ENCODE measurements at places on chromosomes 7 and 10. TPM values are rescaled to one million over a fixed set of nuclear protein-coding genes. Genes with fewer than 3 reads are reported as not detected.

The TEX36 gene
- not detected for total RNA-seq

The GIMAP6 gene
- total RNA-seq: 20.9 TPM

The HOGA1 gene
- total RNA-seq: 7.3 TPM

The FKBP6 gene
- total RNA-seq: not detected

The KCNMA1 gene
- 34.3 TPM for total RNA-seq

The CTAGE6 gene
- 0.72 TPM for total RNA-seq

The TFEC gene
- total RNA-seq: 1.5 TPM

The AOAH gene
- 3.4 TPM for total RNA-seq

The EPO gene
- not detected for total RNA-seq

The DNAH11 gene
- 1.8 TPM for total RNA-seq

The UBE3C gene
- 90.0 TPM for total RNA-seq

The SRGN gene
- total RNA-seq: 49.6 TPM

The SFRP4 gene
- 49.5 TPM for total RNA-seq

The MIOS gene
- 84.6 TPM for total RNA-seq

The NANOS1 gene
- 4.6 TPM for total RNA-seq

The TAS2R4 gene
- total RNA-seq: 2.4 TPM

The PPP1R17 gene
- not detected for total RNA-seq

The IFIT2 gene
- total RNA-seq: 9.5 TPM

The GRID2IP gene
- 0.31 TPM for total RNA-seq

The VKORC1L1 gene
- total RNA-seq: 25.7 TPM

The MMD2 gene
- not detected for total RNA-seq

The FAM25A gene
- total RNA-seq: 25.8 TPM

The HOXA10 gene
- not detected for total RNA-seq

The AKR1C4 gene
- not detected for total RNA-seq

The CNTNAP2 gene
- total RNA-seq: 1.9 TPM

The CHAT gene
- total RNA-seq: not detected

The GLI3 gene
- total RNA-seq: 24.1 TPM

The JMJD1C gene
- 187 TPM for total RNA-seq

The PHYHIPL gene
- total RNA-seq: 0.31 TPM

The PON2 gene
- 110 TPM for total RNA-seq

The LRGUK gene
- total RNA-seq: 1.6 TPM

The NUTM2B gene
- 0.10 TPM for total RNA-seq

The LFNG gene
- 26.0 TPM for total RNA-seq

The AKR1E2 gene
- 25.3 TPM for total RNA-seq

The CYP2C9 gene
- total RNA-seq: 12.3 TPM

The MALRD1 gene
- 6.4 TPM for total RNA-seq

The FAM25C gene
- total RNA-seq: not detected

The SSBP1 gene
- 111 TPM for total RNA-seq

The ASIC3 gene
- 0.51 TPM for total RNA-seq

The IL2RA gene
- not detected for total RNA-seq

The GBX1 gene
- total RNA-seq: not detected

The SORBS1 gene
- total RNA-seq: 74.8 TPM

The NXPH1 gene
- not detected for total RNA-seq

The GPR15LG gene
- total RNA-seq: not detected

The SORCS1 gene
- 17.8 TPM for total RNA-seq

The MYO1G gene
- total RNA-seq: 1.9 TPM

The NPTX2 gene
- total RNA-seq: 4.3 TPM

The ENKUR gene
- 0.21 TPM for total RNA-seq

The FOXP2 gene
- total RNA-seq: 25.8 TPM

The SLC16A9 gene
- total RNA-seq: 9.5 TPM

Measured in tongue (tissue), 3 donors.